AG04449 (cell line): ENCODE measurements at places on chromosomes 5 and 9.
A peak's percentile ranks its signal among the peaks of the same experiment; 100 is the strongest.

- DNase-seq = no peak
Measured at GRCh38 chr5:151766975-151767374, 4.8 kb upstream of the G3BP1 start.

GRCh38 chr9:132008184-132008803 lies 71.4 kb downstream of the MED27 start:
- no peak for DNase-seq

DNA sequence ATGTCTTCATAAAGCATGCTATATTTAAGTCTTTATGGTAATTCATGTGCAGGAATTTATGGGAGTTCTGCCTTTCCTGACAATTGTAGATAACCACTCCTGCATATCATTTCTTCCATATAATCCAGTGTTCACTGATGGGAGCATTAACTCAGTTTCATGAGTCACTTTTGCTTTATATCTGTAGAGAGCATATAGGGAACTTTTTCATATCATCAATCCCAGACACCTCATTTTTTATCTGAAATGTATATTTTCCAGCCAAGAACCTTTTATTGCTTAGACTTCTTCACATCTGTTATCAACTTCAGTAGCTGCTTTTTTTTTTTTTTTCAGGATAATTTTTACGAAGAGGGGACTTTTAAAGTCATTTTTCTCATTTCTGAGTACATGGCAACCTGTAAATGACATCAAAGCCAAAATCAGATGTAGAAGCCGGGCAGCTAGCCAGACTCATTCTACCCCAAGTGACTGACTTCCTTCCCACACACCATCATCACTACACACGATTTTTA lies 41.1 kb downstream of the NFX1 start:
- DNase-seq = no peak

DNA sequence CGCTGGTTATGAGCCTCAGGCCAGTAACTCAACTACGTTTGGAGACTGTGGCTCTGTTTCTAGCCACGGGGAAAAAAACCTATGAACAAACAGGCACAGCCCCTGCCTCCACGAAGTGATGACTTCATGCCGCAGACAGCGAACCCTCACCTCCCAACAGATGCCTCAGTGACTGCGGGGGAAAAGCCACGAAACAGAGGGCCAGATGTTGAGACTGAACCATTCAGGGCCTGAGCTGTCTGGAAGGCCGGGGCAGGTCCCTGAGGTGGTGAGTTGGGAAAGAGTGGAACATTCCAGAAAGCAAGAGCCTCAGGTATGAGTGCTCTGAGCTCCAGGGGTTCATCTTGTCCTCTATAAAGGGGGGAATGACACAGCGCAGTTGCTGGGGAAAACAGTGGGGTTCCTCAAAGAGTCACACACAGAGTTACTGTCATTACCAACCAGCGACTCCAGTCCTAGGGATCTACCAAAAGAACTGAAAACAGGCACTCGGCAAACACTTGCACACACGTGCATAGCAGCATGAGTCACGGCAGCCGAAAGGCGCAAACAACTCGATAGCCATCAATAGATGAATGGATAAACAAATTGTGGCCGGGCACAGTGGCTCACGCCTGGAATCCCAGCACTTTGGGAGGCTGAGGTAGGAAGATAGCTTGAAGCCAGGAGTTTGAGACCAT lies 15.3 kb downstream of the PLPP7 start:
- DNase-seq = no peak

DNA sequence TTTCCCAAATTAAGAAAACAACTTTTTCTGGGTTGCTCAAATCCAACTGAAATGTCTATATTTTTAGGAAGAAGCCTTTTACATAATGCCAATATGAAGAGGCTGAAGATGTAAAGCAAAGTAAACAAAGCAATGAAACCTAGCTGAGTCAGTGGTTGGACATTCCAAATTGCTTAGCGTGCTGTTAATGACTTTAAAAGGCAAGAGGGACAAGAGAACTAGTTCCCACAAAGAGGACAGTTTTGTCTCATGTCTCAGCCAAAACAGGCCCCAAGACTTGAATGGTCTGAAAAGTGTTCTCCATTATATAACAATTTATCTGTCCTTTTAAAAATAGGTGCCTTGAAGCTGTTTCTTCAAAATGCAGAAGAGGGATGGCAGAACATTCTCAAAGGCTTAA lies 407.0 kb downstream of the ENC1 start:
- peak; percentile 74 for DNase-seq

- peak; percentile 75 for DNase-seq
Measured at GRCh38 chr5:54090495-54091120, 219.8 kb downstream of the ARL15 start.

DNA sequence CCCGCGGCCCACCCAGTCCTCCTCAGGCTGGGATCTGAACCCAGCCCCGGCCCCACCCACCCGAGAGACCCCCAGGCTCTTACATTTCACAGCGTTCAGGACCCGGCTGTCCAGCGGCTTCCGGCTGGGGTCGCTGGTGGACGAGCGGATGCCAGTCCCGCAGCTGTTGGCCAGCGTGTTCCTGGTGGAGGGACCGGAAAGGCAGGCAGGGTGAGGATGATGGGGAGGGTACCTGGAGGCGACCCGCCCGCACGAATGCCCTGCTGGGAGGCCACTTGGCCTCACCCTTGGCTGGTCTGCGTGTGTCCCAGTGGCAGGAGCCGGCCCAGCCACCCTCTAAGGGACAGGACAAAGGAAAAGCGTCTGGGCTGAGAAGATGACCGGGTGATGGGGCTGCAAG lies 51.9 kb upstream of the UBAC1 start:
- no peak for DNase-seq

GRCh38 chr9:22033012-22033630 lies 24.0 kb upstream of the CDKN2B start:
- DNase-seq = no peak

- no peak for DNase-seq
Measured at GRCh38 chr5:19619571-19619970, 368.4 kb downstream of the CDH18 start.

GRCh38 chr5:176647843-176648473 lies 674 bp downstream of the TSPAN17 start:
- DNase-seq = no peak

DNA sequence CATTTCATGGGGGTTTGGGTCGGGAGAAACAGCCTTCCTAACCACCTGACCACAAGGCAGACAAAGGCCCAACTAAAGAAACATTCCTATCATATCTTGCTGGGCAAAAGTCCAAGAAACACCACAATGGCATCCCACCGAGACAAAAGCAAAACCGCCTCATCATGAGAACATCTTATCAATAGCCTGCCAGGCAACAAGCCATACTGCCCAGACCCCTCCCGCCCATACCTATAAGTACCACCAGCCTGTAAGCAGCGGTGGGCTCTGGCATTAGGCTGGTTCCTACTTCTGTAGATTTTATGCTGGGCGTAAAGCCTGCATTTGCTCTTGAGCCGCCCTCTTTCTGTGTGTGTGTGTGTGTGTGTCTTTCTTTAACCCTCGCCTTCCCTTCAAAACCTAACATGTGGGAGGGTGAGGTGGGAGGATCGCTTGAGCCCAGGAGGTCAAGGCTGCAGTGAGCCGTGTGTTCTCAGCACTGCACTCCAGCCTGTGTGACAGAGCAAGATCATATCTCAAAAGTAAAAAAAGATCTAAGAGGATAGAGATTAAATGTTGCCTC lies 56.9 kb downstream of the PDE6A start:
- no peak for DNase-seq
